Activated CD8-positive, alpha-beta memory T cell treated with anti-CD3 and anti-CD28 coated beads for 1 hour (primary cell): ENCODE measurements at places on chromosomes 11 and 22.

DNA sequence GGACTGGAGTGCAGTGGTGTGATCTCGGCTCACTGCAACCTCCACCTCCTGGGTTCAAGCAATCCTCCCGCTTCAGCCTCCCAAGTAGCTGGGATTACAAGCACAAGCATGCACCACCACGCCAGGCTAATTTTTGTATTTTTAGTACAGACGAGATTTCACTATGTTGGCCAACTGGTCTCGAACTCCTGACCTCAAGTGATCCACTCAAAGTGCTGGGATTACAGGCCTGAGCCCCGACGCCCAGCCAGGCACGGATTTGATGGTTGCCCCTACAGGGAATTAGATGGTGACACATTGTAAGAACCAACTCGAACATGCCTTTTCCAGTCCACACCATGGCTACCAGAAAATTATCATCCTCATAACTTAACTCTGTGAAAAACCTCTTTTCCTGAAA, 26.8 kb upstream of the RTL6 start:
- DNase-seq: no peak

DNA sequence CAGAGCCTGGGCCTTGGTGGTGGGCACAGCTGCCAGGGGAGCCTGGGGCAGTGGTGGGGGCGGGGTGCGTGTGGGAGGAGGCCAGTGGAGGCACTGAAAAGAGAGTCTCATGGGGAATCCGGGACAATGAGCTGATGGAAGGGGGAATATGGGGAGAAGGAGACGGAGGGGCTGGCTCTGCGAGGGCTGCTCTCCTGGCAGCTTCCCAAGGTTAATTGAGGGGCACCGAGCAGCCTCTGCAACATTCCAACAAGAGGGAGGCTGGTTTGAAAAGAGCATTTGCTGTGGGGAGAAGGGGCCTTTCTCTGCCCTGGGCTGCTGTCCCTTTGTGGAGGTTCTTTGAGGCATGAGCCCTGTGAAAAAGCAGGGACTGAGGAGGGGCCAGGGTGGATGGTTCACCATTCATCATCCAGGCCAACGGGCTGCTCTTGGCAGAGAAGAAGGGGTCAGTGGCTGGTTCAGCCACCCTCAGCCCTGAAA, 9.4 kb upstream of the IGSF9B start:
- no peak for DNase-seq

GRCh38 chr11:69320756-69321741, 27.1 kb downstream of the MYEOV start:
- no peak for DNase-seq

GRCh38 chr11:66121466-66121865, 51.4 kb downstream of the PACS1 start:
- DNase-seq: no peak

DNA sequence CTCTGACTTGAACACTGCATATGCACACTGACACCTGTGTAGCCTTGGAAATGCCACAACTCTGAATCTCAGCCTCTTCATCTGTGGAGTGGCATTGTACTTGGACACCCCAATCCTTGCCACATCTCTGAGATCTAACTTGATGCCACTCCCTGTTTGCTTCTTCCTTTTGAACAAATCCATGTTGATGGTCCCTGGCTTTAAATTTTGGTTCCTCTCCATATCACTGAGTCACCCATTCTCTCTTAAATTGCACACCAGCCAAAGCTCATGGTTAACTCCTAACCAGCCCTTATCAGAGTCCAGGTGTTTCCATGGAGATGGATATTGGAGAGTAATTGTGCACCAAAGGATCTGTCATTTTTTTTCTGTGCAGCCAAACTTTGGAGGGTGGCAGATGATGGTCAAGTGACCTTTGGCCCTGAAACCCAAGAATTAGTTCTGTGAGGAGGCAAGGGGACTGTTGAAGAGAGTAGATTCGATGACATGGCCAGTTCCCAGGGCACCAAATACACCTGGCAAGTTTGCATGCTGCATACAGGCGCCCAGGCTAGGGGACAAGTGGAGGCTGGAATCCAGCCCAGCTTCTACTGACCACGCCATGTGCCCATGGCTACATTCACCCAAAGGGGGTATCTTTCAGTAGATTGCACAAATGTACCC, 25.1 kb upstream of the PAMR1 start:
- DNase-seq: no peak

GRCh38 chr11:9716275-9717039, 52.6 kb downstream of the SWAP70 start:
- DNase-seq: no peak

GRCh38 chr11:9664276-9665171, 647 bp downstream of the SWAP70 start:
- DNase-seq: no peak

- DNase-seq: peak; percentile 33
Observed at GRCh38 chr22:22884010-22884887, 3.4 kb upstream of the IGLL5 start.

GRCh38 chr11:5514841-5515240, 1.7 kb downstream of the UBQLNL start:
- no peak for DNase-seq

DNA sequence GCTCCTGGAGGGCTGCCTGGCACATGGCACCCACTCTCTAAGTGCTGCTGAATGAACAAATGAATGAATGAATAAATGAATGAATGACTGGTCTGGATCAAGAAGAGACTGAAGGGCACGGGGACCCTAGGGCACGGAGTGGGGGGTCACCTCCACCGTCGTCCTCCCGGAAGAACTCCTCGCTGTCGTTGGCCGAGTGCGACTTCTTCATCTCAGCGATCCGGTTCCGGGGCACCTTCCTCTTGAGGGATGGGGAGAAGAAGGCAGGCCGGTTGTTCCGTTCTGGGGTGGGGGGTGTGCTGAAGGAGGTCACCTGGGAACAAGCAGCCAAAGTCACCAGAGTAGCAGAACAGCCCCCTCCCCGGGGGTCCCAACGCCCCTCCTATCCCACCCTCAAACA, 36.0 kb downstream of the NUP50 start:
- DNase-seq: no peak

DNA sequence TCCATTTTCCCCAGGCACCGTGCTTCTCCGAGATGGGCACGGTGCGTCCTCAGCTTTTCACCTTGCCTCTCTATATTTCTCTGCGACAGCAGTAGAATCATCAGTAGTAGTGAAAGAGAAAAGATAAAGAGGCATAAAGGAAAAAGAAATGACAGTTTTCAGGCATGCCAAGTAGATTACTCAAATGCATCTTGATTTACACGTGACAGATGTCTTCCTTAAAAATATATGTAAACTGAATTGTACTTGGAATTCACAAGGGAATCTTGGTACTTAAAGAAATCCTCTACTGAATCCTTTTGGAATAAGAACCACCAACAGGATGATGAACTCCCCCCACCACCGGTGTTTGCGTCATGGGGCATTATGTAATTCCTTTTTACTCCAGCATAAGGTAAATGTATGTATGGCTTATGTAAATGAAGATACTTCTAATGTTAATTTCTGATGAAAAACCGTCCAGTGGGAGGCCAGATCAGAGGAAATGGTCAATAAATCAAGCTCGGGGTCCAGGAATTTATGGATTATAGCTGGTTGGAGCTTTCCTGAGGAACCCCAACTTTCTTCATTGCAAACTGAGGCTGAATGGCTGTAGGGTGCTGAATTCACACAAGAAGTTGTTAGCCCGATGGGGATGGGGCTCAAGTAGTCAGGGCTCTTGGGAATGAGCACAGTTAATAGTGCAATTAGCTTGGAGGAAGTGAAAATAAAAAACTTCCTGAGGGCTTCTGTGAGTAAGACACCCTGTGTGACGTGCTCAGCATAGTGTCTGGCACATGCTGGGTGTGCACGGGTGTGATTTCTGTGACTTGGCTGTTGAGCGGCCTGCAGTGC, 630.4 kb downstream of the OPCML start:
- DNase-seq: no peak

GRCh38 chr22:31148953-31149627, 8.8 kb upstream of the PLA2G3 start:
- DNase-seq: no peak

DNA sequence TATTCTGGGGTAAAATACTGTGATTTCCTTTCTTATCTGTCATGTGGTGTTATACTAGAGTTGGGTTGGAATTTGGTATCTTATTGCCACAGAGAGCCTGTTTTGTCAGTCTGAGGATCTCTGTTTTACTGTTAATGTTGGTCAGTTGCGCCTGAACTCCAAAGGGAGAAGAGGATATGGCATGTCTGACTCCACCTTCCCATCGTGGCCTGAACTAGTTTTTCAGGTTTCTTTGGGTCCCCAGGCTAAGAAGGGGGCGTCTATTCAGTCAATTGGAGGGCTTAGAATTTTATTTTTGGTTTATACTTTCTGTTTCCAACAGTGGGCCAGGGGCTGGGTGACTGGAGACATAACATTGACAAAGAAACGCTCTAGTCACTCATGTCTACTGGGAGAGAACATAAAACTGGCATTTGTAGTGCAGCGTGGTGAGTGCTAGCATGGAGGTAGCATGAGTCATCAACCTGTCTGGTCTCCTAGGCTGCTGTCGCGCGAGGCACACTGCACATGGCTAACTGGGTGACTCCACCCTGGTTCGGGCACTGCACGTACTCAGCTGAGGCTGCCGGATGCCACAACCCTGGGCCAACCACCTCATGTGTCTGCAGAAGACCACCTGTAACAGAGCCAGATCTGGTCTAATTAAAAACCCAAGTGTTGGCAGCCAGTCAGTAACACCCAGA, 120.1 kb upstream of the OR9Q1 start:
- DNase-seq: peak; percentile 12

DNA sequence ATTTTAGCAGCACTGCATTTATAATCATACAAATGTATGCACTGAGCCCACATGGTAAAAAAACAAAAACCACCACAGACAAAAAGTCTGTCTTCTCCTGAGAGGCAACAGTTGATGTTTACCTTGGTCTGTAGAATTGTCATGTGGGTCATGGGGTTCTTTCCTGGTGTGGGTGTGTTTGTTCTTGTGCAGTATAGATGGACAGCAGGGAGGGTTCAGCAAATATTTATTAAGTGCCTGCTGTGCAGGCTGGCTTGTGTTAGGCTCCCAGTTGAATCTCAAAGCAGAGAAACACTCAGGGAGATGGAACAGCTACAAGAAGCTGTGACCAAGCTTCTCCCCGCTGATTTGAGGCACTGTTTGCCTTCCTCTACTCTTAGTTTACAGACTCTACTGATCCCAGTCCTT, 82.2 kb downstream of the PISD start:
- no peak for DNase-seq

DNA sequence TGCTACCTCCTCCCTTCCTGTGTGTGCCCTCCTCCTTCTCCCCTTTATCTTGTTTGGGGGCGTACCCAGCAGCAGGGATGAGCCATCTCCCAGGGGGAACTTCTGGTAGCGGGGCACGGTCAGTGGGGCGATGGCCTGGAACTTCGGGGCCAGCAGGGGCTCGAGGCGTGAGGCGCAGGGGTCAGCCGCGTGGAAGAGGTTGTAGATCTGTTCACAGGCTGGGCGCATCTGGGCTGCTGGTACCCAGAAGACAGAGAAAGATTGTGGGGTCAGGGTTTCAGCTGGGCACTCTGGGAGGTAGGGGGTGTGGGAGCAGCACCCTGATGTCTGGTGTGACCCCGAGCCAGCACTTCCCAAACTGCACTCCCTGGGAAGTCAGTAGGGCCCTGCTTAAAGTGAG, 9.1 kb downstream of the PITPNM1 start:
- no peak for DNase-seq

GRCh38 chr11:124732230-124732629, 7.5 kb upstream of the NRGN start:
- DNase-seq: no peak

DNA sequence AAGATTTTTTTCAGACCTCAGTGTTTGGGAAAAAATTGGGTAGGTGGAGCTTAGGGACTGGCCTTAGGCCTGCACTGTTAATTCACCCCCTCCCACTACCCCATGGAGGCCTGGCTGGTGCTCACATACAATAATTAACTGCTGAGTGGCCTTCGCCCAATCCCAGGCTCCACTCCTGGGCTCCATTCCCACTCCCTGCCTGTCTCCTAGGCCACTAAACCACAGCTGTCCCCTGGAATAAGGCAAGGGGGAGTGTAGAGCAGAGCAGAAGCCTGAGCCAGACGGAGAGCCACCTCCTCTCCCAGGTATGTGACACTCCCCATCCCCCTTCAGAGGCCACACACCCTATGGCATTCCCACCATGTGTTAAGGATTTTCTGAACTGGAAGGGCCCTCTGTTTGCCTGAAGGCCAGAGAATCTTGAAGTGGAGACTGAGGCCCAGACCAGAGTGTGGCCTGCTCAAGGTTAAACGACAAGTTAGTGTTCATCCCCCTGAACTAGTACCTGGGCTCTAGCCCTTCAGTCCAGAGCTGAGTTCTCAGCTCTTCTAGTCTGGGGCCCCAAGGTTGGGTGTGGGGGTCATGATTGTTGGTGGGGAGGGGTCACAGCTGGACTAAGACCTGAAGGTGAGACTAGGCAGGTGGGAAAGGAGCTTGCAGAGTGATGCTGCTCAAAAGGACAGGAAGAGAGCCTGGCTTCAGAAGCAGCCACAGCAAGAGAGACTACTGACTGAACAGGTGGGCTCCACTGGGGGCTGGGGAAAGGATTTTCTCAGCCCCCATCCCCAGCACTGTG, 2.3 kb upstream of the FOLR1 start:
- no peak for DNase-seq

GRCh38 chr22:30804626-30805025, 110.0 kb downstream of the OSBP2 start:
- DNase-seq: no peak

DNA sequence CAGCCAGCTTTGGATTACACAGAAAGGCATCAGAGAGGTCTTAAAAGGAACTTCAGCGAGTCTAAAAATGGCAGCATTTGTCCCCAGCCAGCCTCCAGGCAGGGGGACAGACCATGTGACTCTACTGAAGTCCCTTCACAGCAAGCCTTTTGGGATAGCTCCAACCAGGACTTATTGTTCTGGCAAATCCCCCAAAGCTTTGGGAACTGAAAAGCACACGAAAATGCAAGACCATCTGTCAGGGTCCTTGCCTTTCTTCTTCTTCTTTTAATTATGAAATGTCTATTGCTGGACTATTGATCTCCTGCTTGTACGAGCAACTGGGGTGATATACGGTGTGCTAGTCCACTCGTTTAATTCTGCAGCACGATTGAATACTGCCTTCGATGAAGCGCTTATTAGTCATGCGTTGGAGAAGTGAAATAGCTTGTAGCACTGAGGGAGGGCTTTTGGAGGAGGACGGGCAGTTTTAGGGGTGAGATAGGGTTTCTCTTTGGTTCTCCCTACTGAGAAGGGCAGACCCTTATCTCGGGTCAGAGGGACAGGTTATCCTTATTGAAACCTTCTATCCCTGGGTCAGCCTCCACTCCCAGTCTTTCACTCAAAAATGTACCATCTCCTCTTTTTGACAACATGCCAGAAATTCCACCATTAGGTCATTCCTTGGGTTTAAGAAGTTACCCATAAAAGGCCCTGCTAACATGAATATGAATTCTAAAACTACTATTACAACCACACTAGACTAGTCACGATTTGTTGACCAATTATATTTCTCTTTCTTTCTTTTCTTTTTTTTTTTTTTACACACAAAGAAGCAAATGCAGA, 416.4 kb downstream of the MIAT start:
- no peak for DNase-seq
